ENCODE measurements at places on chromosomes 6 and 20. TPM values are rescaled to one million over a fixed set of nuclear protein-coding genes. Genes with fewer than 3 reads are reported as not detected.
A peak's percentile ranks its signal among the peaks of the same experiment; 100 is the strongest.

- DNase-seq: no peak
Measured at GRCh38 chr6:160167604-160168399, 46.2 kb downstream of the SLC22A1 start.

DNA sequence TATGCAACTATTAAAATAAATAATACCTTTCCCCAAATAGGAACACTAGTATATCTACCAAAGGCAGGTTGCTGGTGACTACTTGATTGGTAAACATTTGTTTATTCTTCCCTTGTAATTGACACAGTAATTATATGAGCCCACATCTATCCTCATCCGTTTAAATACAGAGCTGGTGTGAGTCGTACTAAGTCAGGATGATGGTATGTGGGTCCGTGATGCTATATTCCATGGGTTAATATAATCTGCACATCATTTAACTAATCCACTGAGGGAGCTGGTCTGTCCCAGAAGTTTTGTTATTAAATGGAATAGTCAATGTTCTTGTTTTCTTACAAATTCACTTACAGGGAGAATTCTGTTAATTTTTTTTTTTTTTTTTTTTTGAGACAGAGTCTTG, 164.0 kb upstream of the AGPAT4 start:
- no peak for DNase-seq

GRCh38 chr6:152605342-152605741, 31.8 kb downstream of the SYNE1 start:
- DNase-seq: no peak

GRCh38 chr6:155881826-155882526, 426.3 kb upstream of the NOX3 start:
- DNase-seq: no peak

GRCh38 chr6:25179051-25179778, 100.0 kb upstream of the CARMIL1 start:
- DNase-seq: no peak

- no peak for DNase-seq
Measured at GRCh38 chr6:138155443-138155842, 6.3 kb upstream of the ARFGEF3 start.

- no peak for DNase-seq
Measured at GRCh38 chr6:157491571-157492232, 110.7 kb downstream of the ZDHHC14 start.

- DNase-seq: no peak
Measured at GRCh38 chr6:1962201-1962600, 283.2 kb downstream of the GMDS start.

DNA sequence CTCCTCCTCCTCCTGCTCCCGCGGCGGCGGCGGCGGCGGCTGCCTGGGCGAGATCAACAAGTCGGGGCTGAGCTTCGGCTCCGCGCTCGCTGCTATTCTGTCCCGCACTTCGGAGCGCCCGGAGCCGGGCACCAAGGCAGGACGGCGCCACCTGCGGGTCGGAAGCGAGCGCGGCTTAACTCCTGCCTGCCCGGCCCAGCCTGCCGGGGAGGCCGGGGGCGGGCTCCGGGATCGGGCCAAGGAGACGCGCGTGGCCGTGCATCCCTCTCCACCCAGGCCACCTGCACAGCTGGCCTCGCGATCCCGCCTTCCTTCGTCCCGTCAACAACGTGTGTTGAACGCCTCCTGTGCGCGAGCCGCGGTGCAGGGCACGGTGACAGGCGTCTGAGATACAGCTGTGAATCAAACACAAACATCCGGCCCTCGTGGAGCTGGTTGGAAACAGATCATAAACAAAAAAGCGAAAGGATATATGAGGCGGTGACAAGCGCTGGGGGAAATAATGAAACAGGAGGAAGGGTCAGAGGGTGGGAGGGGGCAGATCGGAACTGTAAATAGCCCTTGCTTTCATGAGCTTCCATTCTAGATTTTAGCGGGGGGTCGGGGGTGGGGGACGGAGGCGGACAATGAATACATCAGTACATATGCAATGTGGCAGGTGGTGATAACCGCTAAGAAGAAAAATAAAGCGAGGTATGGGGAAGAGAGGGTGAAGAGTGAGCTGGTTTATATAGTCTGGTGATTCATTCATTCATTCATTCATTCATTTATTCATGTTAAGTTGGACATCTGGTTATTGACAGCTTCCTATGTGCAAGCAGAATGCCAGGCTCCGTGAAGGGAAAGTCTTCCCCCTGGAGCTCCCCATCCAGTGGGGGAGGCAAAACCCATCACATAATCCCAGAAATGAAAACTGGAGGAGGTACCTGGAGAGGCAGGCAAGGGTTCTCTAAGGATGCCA, 2.0 kb upstream of the KCNB1 start:
- peak; percentile 81 for DNase-seq

DNA sequence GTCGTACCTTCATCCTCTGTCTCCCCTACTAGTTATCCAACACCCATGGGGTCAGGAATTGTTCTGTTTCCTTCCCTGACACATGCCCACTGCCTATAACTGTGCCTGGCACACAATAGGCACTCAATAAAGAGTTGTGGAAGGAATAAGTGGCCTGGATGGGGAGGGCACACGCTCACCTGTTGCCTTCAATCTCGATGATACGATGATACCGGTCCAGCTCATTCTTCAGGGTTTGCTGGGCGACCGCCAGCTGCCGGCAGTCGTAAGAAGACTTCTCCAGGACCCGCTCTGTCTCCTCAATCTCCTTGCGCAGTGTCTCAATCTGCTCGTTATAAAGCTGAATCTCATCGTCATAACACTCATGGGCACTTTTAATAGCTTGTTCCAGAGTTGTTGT, 32.5 kb downstream of the BFSP1 start:
- no peak for DNase-seq

GRCh38 chr20:57493091-57493615, 31.8 kb downstream of the CTCFL start:
- no peak for DNase-seq

GRCh38 chr6:87441711-87442110, 31.1 kb upstream of the SLC35A1 start:
- DNase-seq: no peak

GRCh38 chr20:2760297-2760951, 40.0 kb downstream of the CPXM1 start:
- DNase-seq: no peak

DNA sequence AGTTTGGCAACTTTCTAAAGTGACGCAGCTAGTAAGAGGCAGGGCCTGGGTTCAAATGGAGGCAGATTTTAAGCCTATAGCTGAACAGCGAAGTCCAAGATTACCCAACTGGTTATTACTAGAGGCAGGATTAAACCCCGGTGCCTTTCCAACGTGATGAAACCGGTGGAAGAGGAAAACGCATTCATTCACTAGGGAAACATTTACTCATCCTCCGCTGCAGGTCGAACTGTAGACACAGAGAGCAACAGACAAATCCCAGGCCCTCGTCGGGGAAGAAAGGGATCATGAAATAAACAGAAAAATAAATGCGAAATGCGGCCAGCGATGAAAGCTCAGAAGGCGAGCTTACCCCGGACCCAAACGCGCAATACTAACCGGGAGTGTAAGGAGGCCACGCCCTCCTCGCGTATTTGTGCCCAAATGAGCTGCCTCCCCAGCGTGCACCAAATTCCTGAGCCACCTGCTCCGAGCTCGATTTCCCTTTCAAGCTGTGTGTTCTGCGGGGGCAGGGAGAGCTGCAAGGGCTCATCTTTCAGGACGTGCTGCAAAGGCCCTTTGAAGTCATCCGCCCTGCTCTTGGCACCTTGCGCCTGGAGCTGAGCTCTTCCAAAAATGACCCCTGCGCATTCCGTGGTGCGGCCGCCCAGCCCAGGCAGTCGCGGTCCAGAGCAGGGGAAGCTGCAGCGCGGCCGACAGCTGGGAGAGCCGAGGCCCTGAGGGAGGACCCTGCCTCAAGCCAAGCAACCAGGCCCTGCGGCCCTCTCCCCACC, 46.9 kb downstream of the PDYN start:
- peak; percentile 11 for DNase-seq

- DNase-seq: no peak
Measured at GRCh38 chr6:37550191-37550831, 50.6 kb upstream of the CCDC167 start.

DNA sequence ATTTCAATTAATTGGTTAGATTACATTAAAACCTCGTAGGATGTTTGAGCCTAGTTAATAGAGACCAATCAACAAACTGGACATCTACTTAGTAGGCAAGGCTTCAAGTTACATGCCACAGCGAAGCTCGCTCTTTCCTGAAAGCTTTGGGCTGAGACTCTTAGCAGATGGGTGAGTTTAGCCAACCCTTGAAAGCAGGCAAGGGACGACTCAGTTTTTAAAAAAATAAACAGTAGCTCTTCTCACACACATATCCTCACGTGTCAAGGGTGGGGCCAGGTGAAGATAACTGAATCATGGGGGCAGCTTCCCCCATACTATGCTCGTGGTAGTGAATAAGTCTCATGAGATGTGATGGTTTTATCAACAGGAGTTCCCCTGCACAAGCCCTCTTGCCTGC, 775 bp downstream of the MTFR2 start:
- DNase-seq: no peak

GRCh38 chr6:100633096-100633777, 168.5 kb upstream of the SIM1 start:
- DNase-seq: no peak

- DNase-seq: no peak
Measured at GRCh38 chr6:107730683-107731314, 93.3 kb downstream of the SCML4 start.

DNA sequence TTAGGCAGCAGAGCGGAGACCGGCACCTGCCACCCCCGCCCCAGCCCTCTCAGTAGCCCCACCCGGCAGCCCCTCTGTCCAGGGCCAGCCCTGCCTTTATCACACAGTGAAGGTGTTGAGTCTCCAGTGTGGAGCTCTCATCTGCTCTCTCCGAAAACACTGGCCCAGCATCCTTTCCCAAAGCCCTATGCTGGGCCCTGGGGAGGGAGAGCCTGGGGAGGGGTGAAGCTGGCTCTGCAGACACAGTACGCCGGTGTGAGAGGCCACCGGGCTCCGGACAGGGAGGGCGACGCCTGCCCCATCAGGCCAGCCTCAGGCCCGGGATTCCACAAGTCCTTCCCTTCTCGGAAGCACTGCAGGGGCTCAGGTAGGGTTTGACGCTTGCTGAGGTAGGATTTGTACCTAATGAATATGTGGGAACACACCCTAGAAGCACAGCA, 186.9 kb downstream of the ERMARD start:
- no peak for DNase-seq

The CLPSL1 gene
- not detected for total RNA-seq

The BLCAP gene
- 43.2 TPM for total RNA-seq

The CDH4 gene
- 7.8 TPM for total RNA-seq

The SLC13A3 gene
- 6.1 TPM for total RNA-seq

The MUC21 gene
- not detected for total RNA-seq

The C6orf132 gene
- total RNA-seq: 0.14 TPM

The CST4 gene
- total RNA-seq: not detected

The IMPG1 gene
- total RNA-seq: not detected

The PARD6B gene
- 9.8 TPM for total RNA-seq

The PGC gene
- total RNA-seq: not detected

The MTFR2 gene
- 6.7 TPM for total RNA-seq
